ENCODE measurements at places on chromosomes 3 and 15.
A peak's percentile ranks its signal among the peaks of the same experiment; 100 is the strongest.

GRCh38 chr3:112813723-112814171 lies 32.9 kb downstream of the CD200R1L start:
- no peak for DNase-seq

- no peak for DNase-seq
Measured at GRCh38 chr3:178381971-178382448, 154.2 kb upstream of the KCNMB2 start.

DNA sequence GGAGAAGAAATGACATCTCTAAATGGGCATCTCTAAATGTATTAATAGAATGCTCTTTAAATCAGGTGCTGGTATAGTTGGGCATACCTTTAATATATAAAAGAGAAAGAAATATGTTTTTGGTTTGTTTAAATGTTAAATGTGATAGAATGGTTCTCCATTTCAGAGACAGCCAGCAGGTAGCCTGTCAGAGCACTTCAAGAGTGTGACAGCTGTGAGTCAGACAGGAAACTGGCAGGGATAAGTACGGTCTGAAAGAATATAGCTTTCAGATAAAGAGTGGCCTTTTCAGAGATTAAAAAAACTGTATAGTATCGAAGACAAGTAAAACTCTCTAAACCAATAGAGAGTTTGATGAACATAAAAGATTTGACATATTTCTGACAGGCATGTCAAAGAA lies 654.1 kb downstream of the IGSF11 start:
- no peak for DNase-seq

GRCh38 chr3:100047455-100048141 lies 66.7 kb downstream of the FILIP1L start:
- DNase-seq: no peak

DNA sequence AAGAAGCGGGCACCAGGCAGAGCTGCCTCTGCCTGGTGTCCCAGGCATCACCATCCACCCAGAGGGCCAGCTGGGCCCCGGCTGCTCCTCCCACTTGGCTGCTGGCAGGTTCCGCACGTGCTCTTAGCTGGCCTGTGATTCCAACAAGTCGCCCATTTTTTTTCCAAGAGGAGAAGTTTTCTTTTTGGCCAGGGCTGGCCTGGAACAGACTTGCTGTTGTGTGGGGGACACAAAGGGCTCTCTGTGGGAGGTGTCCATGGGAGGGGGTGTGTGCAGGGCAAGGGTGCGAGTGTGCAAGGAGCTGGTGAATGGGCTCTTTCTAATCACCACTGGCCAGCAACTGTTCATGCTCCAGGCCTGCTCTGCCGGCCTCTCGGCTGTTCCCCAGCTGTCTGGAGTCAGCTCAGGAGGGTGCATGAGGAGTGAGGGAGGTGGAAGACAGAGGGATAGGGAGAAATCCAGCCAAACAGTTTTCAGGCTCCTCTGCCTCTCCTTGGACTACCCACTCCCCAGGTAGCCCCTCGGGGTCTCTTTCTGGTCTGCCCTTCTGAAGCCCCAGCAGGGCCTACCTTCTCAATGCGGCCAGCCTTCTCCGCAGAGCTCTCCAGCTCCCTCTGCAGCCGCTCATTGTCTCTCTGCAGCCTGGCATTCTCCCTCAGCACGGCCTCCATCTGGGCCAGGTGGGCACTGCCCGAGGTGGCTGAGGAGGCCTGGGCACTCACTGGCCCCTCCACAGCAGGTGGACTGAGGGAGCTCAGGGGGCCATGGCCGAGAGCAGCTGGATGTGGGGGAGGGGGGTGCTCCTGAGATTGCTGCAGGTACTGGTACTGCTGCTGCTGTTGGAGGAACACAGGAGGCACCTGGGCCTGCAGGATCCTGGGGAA lies 7.1 kb downstream of the AMOTL2 start:
- no peak for DNase-seq

DNA sequence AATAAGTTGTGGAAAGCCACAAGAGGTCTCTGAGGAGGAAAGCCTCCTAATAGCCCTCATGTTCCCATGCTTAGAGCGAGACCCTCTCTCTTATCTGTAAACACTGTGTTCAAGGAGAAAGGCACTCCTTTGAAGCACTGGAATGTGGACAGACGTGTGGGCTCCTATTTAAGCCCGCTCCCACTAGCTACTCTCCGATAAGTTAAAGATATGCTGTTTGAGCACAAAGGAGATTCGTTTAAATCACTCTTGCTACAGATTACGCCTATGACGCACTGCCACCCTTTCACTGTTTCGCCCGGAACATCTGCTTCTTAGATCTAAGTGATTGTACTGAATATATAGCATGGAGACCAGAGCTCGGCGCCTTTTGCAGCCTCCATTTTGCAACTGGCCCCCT lies 57.8 kb upstream of the FAM3D start:
- DNase-seq: no peak

- DNase-seq: no peak
Measured at GRCh38 chr3:86845726-86846125, 145.2 kb downstream of the VGLL3 start.

- no peak for DNase-seq
Measured at GRCh38 chr3:160312014-160312624, 86.9 kb downstream of the C3orf80 start.

- peak; percentile 55 for DNase-seq
Measured at GRCh38 chr15:28885630-28886430, at the start of gene APBA2. TSS of gene APBA2 (plus strand) at chr15:28885974. CDS start at chr15:29053885, 167,911 bp downstream.

GRCh38 chr15:92092289-92093105 lies 239.0 kb downstream of the SLCO3A1 start:
- DNase-seq: no peak

GRCh38 chr15:73650416-73651126 lies 17.4 kb upstream of the NPTN start:
- no peak for DNase-seq

- DNase-seq: no peak
Measured at GRCh38 chr3:18556503-18557135, 131.5 kb upstream of the SATB1 start.

- no peak for DNase-seq
Measured at GRCh38 chr3:153502682-153503081, 340.7 kb downstream of the RAP2B start.

GRCh38 chr3:41116851-41117250 lies 82.5 kb upstream of the CTNNB1 start:
- DNase-seq: no peak

Data from COR-L47 (cell line).